ENCODE measurements at places on chromosomes 4 and X.

GRCh38 chrX:23478056-23478455 lies 143.4 kb downstream of the PTCHD1 start:
- no peak for DNase-seq

GRCh38 chr4:183905593-183906488 lies 734 bp downstream of the STOX2 start:
- peak; percentile 42 for DNase-seq

DNA sequence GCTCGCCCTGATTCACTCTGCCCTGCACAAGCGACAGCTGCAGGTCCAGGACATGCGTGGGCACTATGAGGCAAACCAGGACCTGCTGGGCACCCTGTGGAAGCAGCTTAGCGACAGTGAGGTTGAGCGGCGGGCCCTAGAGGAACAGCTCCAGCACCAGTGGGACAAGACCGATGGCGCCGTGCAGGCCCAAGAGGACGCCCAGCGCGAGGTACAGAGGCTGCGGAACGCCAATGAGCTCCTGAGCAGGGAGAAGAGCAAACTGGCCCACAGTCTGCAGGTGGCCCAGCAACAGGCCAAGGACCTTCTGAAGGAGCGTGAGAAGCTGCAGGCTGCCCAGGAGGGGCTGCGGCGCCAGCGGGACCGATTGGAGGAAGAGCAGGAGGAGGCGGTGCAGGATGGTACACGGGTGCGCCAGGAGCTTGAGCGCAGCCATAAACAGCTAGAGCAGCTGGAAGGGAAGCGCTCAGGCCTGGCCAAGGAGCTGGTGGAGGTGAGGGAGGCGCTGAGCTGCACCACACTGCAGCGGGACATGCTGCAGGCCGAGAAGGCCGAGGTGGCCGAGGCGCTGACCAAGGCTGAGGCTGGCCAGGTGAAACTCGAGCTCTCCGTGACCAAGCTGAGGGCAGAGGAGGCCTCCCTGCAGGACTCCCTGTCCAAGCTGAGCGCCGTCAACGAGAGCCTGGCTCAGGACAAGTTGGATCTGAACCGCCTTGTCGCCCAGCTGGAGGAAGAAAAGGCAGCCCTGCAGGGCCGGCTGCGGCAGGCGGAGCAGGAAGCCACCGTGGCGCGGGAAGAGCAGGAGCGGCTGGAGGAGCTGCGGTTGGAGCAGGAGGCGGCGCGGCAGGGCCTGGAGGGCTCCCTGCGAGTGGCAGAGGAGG lies 12.8 kb downstream of the SMIM10L2A start:
- no peak for DNase-seq

- no peak for DNase-seq
Observed at GRCh38 chr4:155468282-155468681, 91.5 kb upstream of the MAP9 start.

DNA sequence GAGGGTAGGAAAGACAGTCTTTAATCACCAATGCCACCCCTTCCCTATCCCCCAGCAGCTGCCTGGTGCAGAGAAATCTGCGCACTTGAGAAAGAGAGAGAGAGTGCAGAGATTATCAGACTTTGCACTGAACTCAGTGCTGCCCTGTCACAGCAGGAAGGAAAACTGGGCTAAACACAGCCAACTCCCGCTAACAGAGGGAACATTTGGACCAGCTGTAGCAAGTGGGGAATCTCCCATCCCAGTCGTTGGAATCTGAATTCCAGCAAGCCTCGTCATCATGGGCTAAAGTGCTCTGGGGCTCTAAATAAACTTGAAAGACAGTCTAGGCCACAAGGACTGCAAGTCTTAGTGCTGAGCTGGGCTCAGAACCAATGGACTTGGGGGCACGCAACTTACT lies 168.7 kb downstream of the DLG3 start:
- no peak for DNase-seq

DNA sequence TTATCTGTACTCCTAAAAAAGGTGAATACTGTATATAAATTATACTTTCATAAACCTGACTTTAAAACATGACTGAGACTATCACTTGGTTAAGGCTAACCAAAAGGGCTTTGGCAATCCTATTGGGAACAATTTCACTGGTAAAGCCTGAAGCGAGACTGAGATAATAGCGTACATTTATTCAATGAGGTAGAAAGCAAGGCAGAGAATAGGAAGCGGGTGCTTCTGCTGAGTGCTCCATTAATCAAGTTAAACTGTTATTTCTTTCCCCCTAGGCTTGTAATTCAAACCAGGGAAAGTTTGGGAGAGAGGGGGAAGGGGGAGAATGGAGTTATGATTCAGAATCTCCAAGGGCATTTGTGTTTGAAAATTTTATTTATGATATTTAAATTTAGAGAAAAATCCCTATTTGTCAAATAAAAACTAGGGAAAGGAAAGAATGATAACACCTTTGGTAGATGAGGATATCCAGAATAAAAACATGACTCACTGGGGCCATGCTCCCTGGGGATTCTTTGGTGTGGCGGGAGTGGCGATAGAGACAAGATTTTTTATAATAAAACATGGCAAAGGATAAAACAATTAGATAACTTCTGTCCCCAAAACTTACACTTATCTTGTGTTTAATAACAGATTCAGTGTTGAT lies 34.6 kb upstream of the SORBS2 start:
- DNase-seq: no peak

GRCh38 chr4:138078751-138079520 lies 163.2 kb downstream of the SLC7A11 start:
- DNase-seq: no peak
